ENCODE measurements at places on chromosomes 2 and 18. TPM values are rescaled to one million over a fixed set of nuclear protein-coding genes. Genes with fewer than 3 reads are reported as not detected.
A peak's percentile ranks its signal among the peaks of the same experiment; 100 is the strongest.

The ANKRD12 gene
- 91.7 TPM for total RNA-seq

The STON1 gene
- 16.2 TPM for total RNA-seq

The CDH2 gene
- total RNA-seq = 0.16 TPM

The SKA1 gene
- 0.39 TPM for total RNA-seq

The FN1 gene
- total RNA-seq = 125 TPM

The EN1 gene
- total RNA-seq = not detected

The AMMECR1L gene
- 19.2 TPM for total RNA-seq

The KIF5C gene
- 14.3 TPM for total RNA-seq

DNA sequence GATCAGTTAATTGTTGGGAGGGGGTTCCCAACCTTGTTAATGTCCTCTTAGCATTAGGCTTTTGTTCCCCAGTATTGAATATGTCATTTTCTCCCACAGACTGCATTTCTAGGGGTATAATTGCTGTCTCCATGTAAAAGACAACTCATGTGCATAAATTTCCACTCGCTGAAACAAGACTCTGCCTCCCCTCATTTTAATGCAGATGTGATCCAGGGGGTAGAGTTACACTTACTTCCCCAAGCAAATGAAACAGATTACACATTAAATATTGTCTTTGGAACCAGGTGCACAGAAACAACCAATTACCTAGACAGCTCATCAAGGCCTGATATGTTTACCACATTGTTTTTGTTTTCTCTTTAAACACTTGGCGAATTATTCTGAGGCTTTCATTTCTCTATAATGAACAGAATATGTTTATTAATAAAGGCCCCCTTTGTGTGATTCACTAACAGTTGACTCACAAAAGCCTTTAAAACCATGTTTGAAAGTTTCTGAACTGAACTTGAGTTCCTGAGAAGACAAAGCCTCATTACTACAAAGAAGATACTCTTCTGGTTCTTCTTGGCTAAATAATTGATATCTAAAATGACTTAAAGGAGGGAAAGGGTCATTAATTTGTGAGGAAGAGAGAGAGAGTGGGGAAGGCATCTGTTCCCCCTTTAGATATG lies 15.0 kb upstream of the ACVR1 start:
- no peak for DNase-seq

- no peak for DNase-seq
These were observed 61.4 kb downstream of the ID2 start for GRCh38 chr2:8743261-8743660.

- DNase-seq = no peak
These were observed 5.1 kb downstream of the FIGLA start for GRCh38 chr2:70785137-70785911.

DNA sequence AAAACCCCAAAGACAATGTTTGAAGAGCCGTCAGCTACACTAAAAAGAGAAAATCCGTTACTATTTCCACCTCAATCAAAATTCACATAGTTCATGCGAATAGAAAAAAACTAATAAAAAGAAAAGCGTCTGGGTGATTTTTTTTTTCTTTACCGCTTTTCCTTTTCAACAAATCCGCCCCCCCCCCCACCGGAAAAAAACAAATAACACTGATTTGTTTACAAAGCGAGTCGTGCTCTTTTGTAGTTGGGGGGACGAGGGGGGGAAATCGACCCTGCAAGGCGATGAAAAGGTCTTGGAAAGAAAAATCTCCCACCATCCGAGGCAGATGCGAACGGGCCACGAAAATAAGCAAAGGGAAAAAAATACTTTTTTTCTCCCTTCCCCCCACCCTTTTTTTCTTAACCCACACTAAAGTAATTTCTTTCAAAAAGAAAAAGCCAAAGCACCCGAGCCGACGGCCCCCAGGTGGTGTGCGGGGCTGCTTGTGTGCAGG lies 638 bp downstream of the ZNF521 start:
- DNase-seq = no peak

DNA sequence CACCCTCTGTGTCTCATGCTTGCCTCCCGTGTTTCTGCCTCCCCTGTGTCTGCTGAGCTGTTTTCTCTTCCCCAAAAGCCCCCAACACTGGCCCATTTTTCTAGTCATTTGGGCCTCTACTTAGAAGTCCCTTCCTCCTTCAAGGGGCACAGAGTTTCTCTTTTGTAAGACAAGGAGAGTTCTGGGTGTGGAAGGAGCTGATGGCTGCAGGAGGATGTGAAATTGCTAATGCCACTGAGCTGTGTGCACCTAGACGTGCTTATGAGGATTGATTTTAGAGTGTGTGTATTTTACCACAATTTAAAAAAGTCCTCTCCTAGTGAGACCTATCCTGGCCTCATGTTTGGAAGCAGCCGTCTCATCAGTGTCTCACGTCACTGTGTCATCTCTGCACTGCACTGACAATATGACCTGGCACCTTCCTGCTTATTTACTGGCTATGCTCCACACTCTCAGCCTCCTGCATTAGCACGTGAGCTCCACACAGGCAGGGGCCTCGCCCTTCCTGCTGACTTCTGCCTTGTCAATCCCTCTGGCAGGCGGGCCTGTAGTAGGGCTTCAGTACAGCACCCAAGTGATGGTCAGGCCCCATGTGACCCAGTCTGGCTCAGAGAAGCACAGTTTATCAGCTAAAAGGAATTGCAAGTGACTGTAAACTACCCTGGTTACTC lies 8.0 kb upstream of the MBP start:
- no peak for DNase-seq

DNA sequence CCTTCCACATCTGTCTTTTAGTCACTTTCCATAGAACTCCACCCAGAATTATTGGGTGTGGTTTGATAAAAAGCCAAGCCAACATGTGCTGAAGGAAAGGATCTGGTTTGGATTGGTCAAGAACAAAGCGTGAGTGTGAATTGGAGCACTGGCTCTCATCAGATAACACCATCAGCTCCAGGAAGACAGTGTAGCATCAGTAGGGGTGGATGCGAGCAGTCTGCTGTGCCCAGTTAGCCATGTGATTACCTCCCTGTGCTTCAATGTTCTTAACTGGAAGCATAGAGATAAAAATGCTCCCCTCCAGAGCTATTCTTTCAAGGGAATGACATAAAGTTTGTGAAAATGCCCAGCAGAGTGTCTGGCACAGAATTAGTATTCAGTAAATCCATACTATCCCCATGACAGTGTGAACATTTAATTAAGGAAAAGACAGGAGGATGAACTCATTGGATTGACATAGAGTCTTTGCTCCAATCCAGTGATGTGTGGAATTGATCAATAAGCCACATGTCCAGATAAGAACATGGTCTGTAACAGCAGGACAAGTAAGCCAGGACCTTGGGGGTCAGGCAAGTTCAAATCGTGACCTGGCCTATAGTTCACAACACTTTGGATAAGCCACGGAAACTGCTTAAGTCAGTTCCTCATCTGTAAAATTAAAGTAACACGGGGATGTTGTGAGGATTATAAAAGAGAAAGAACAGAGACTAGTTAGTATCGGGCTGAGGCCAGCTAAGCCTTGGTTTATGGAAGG lies 68.0 kb downstream of the FAM124B start:
- DNase-seq = no peak

DNA sequence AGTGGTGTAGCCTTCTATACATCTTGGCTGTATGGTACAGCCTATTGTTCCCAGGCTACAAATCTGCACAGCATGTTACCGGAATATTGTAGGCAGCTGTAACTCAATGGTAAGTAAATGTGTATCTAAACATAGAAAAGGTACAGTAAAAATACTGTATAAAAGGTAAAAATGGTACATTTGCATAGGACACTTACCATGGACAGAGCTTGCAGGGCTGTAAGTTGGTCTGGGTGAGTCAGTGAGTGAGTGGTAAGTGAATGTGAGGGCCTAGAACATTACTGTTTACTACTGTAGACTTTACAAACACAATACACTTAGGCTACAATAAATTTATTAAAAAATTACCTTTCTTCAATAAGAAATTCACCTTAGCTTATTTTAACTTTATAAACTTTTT lies 3.7 kb upstream of the MRPS9 start:
- DNase-seq = no peak

DNA sequence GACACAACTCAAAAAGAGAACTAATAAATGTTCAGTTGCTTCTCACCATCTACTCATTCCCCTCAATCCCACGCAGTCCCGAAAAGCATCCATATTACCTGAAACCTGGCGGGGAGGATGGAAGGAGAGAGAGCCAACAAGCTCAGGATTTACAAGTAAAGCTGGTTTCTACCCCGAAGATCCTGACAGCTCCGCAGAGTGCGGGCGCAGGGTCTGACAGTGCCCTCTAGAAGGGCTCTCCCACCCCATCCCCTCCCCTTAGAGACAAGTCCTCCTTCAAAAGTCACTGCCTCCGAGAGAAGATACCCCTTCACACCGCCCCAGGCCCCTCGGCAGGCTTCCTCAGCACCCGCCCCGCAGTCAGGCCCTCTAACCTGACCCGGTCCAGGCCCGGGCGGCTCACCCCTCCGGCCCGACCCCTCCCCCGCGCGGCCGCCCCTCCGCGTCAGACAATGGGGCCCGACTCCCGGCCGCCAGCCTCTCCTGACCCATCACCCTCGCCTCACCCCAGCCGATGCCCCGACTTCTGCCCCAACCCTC lies 550 bp downstream of the RAB1A start:
- DNase-seq = peak; percentile 63

DNA sequence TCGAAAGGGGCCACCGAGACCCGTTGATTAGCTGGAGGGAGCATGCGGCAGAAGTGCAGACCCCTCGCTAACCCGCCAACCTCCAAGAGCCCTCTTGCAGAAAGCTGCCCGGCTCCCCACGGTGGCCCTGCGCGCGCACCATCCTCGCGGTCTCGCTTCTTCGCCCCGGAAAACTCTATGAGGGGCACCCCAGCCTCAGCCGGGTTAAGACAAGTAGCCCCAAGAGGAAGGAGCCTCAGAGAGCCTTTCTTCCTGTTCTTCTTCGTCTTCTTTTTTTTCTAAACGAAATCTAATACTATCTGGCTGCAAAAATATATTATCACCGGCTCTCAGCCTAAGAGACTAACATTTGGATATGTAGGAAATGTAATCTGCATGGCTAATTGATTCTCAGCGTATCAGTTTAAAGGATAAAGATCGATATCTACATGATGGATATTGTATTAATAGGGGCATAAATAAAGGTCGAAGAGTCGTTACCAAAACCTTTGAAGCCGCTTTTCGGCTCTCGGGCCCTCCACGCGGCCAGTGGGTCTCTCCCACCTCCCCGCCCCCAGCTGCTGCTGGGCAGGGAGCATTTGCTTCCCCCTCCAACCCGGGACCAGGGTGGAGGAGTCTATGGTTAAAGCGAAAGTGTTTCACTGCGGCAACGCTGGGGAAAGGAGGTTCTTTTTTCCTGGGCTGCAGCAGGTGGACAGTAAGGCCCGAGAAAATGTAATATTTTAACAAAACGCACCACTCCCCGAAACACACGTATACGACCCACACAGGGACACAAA lies 6.1 kb upstream of the PAX3 start:
- no peak for DNase-seq

- DNase-seq = no peak
These were observed 1546.3 kb downstream of the LRP1B start for GRCh38 chr2:140584471-140584870.

GRCh38 chr2:8322634-8323033 lies 359.2 kb upstream of the ID2 start:
- DNase-seq = no peak

DNA sequence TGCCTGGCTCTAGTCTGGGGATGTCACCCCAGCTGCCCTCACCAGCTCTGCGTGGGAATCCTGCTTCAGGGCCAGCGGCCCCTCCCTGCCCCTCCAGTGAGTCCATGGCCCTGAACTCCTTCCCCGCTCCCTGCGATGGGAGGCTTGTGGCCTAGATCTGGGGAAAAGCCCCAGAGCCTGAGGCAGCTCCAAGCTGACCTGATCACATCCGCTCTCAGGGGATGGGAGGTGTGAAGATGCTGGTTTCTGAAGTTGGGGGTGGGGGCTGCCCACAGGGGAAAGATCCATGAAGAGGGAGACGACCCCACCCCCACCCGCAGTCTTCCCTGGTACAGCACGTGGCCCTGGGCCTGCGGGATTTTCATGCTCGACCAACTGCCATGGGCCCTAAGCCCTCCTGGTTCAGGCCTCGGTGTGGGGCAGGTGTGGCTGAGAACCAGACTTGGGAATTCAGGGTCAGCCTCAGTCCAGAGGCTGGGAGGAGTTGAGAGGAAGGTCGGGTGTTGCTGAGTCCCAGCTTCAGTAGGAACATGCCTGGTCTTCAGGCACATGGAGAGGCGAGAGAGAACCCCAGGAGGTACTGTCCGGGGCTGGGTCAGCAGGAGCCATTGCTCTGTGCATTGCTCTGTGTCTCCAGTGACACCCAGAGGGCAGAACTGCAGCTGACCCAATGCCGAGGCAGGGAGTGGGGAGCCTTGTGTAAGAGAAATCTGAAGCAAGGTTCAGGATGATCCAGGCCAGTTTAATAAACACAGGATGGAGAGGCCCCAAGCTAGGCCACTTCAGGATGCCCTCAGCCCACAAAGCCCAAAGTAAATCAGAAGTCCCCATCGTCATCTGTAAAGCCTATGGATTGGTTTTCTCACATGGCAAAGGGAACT lies 115.1 kb downstream of the CAPN13 start:
- peak; percentile 37 for DNase-seq

Measured in ureter (tissue), 1 donor.